ENCODE measurements at places on chromosomes 13 and 19.

- DNase-seq, result no peak
Measured at GRCh38 chr13:22468045-22468444, 712.7 kb upstream of the SGCG start.

- DNase-seq, result no peak
Measured at GRCh38 chr19:35657904-35658700, 8.2 kb upstream of the UPK1A start.

DNA sequence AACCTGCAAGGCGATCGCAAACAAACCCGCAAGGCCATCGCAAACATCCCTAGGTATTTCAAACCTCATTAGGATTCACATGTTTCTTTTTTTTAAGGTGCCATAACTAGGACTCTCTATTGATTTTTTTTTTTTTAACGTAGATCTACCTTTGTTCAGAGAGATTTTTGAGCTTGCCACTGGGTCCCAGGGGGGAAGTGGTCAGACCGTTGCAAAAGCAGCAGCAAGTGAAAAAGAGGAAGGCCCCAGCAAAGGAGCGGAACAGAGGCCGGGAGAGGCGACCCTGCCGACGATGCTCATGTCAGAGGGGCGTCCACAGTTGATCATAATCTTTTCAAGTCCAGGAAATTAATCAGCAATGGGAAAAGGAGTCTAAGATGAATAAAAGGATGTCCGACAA, 32.7 kb upstream of the FLT1 start:
- no peak for DNase-seq

- no peak for DNase-seq
Measured at GRCh38 chr19:31962561-31962996, 382.8 kb upstream of the ZNF507 start.

DNA sequence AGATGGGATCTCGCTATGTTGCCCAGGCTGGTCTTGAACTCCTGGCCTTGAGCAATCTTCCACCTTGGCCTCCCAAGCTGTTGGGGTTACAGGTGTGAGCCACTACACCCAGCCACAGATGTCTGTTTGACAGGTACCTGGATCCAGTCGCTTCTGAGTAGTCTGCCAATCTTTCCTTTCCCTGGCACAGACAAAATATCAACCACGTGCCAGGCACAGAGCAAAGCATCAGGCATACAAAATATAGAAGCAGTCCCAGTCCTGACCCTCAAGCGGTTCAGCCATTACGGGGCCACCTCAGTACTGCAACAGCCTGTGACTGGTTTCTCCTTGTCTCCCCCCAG, 3.8 kb downstream of the ELAVL1 start:
- DNase-seq, result no peak

GRCh38 chr19:38502410-38503076, 69.1 kb downstream of the RYR1 start:
- no peak for DNase-seq

- DNase-seq, result no peak
Measured at GRCh38 chr13:113596321-113597200, 12.0 kb downstream of the TFDP1 start.

GRCh38 chr13:80430561-80430960, 89.6 kb upstream of the SPRY2 start:
- no peak for DNase-seq

DNA sequence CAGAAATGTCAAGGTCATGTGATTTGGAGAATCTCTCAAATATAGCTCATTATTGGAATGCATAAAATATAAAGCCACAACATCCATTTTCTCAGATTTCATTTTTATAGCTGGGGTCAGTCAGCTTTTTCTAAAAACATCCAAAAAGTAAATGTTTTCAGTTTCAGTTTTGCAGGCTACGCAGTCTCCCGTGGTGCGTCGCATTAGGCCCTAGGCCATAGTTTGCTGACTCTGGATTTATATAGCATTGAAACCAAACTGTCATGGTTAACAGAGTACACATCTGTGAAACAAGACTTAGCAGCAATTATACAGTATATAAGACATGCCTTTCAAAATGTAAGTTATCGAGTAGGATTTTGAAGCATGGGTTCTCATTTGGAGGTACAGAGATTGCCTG, 140.0 kb downstream of the IRS2 start:
- DNase-seq, result no peak

DNA sequence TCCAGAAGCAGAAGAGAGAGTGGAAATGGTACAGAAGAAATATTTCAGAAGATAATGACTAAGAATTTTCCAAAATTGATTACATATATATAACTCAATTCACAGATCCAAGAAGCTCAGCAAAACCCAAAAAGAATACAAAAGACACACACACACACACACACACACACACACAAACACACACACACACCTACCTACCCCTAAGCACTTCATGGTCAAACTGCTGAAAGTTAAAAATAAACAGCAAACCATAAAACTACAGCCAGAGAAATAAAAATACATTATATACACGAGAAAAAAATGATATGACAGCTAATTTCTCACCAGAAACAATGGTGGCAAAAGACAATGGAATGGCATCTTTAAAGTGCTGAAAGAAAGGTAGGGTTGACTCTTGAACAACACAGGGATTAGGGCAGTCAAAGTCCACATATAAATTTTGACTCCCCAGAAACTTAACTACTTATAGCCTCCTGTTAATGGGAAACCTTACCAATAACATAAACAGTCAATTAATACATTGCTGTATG, 49.2 kb downstream of the DIAPH3 start:
- DNase-seq, result no peak

GRCh38 chr19:18433015-18433691, 4.8 kb downstream of the ISYNA1 start:
- no peak for DNase-seq

- DNase-seq, result no peak
Measured at GRCh38 chr19:33510462-33511194, 11.0 kb downstream of the PEPD start.

DNA sequence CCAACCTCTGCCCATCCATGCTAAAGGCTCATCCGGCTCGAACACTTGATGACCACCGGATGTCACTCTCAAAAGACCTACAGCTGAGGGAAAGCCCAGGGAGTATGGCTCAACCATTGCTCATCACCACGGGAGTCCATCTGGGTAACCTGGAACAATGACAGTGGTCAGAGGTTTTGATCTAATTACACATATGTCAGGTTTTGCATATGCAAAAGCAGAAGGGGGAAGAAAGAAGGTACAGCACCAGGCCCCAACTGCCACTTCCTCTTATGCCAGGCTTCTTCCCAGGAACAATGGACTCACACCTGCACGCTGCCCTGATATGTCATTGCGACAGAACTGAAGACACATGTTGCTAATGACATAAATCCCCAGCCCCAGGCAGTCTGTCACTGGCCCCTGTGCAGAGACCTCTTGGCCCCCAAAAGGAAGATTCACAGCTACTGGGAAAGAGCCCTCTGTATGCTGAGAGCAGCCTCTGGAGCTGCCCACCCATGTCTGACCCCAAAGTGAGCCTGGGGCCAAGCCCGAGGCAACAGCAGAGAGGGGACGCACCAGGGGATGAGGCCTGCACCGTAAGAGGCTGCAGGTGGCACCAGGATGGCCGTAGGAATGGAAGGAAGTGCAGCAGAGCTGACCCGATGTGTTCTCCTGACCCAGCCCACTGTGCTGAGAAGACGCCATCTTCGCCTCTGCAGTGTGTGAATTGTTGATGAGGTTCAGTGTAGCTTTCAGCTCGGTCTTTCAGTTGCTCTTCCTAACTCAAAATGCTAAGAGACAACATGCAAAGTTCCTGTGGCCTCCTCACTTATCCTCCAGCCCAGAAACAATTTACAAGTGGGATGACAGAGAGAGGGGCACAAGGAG, 26.3 kb downstream of the EPS15L1 start:
- DNase-seq, result no peak

- DNase-seq, result no peak
Measured at GRCh38 chr13:32403108-32403507, 24.8 kb downstream of the N4BP2L1 start.

- DNase-seq, result no peak
Measured at GRCh38 chr13:40433577-40433976, 232.9 kb downstream of the FOXO1 start.

DNA sequence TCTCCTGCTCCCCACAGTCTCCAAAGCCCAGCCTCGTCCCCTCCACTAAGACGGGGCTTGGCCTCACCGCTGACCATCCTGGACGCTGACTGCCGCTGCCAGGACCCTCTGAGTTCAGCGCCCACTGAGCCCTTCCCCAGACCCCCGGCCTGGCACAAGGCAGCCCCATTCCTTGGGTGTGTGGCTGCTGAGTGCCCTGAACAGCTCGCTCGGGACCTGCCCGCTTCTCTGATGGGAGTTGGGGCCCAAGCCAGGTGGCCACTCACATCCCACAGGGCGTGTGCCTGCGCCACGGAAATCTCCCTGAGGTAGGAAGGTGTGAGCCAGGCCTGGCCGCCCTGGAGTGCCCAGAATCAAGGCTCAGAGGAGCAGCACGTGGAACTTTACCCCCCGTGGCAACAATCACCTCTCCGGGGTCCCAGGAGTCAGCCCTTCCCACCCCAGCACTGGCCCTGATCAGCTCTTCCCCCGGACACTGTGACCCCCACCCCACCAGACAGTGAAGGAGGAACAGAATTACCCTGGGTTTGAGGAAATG, 20.8 kb downstream of the C13orf46 start:
- DNase-seq, result no peak

- DNase-seq, result no peak
Measured at GRCh38 chr13:65595916-65596315, 1634.2 kb downstream of the PCDH9 start.

- DNase-seq, result no peak
Measured at GRCh38 chr19:42325896-42326771, 699 bp downstream of the MEGF8 start.

GRCh38 chr13:45373162-45373547, 32.2 kb upstream of the TPT1 start:
- no peak for DNase-seq
